ENCODE measurements at places on chromosomes 11 and 22.

GRCh38 chr11:65524741-65525545, at the start of gene SCYL1:
Gene SCYL1, plus strand, starts transcription at chr11:65525083. Its CDS starts 71 bp downstream, at chr11:65525154.
- peak; percentile 79 for DNase-seq

DNA sequence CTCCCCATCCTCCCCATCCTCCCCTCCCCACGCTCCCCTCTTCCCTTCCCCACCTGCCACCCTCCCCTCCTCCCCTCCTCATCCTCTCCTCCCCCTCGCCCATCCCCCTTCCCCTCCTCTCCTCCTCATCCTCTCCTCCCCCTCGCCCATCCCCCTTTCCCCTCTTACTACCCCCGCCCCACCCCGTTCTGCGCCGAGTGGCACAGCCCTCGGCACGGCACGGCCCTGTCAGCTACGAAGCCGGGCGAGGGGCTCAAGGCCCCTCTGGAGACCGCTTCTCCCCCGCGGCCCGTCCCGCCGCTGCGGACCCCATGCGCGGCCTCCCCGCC, 449.9 kb downstream of the OPCML start:
- DNase-seq, result no peak

GRCh38 chr11:122187373-122188165, 71.6 kb upstream of the BLID start:
- no peak for DNase-seq

DNA sequence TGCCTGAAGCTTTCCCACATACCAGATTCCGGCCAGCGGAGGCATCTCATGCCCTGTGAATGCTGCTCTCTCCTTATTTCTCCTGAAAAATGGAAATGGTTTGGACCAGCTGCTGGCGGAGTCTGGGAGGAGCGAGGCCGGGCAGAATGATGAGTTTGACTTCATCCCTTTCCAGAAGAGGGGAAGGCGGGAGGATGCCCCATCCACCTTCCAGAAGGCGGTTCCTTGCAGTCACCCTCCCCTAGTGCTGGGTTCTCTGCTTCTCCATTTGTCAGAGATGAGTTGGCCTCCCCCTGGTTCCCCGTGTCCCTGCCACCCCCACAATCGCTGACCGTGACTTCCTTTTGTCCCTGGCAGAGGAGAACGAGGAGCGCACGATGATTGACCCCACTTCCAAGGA, 75.6 kb downstream of the PARVB start:
- no peak for DNase-seq

- DNase-seq, result peak; percentile 67
These were observed 34.0 kb downstream of the SIK3 start for GRCh38 chr11:117064275-117064674.

DNA sequence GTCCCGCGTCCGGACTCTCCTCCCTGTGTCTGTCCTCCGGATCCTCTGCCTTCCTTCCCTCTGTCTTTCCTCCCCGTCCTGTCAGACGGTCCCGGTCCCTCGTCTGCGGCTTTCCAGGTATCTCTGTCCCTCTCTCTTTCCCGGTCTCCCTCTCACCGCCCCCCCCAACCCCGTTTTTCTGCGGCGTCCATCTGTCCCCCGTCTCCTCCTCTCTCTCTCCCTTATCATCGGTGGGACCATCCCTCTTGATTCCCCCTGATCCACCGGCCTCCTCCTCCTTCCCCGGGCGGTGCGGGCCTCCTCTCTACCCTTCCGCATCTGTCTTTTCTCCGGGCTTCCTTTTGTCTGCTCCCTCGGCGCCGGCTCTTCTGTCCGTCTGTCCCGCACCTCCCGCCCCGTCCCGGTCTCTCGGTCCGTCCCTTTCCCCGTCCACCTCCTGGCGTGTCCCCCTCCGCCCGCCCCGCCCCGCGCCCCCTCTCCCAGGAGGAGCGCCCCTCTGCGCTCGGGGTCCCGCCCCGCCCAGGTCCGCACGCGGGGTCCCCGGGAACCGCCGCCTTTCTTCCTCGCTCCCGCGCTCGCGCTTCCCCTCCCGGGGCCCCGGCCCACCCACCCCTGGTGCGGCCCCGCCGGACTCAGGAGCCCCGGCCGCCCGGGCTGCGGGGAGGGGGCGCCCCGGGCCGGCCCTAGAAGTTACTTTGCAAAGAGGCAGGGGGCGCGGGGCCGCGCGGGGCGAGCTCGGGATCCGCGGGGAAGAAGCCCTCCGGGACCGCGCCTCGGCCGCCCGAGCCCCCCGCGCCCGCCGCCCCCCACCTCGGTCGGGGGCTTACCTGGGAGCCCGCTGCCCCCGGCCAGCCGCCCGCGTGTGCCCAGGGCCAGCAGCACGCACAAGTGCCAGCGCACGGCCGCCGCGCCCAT, 568 bp downstream of the SCUBE1 start:
- DNase-seq, result no peak

DNA sequence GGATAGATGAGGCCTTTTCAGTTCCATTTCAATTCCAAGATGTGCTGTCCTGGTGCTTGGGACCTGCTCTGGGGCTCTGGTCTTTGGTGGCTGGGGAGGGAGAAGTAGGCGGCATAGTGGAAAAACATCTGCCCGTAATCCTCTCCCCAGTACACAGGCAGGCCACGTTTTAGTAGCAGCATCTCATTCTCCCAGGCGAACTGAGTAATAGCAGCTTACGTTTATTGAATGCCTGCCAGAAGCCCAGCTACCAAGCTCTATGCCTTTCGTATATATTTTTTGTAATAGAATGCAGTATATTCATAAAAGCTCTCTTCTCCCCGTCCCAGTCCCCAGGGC, 11.4 kb downstream of the ACO2 start:
- DNase-seq, result no peak

DNA sequence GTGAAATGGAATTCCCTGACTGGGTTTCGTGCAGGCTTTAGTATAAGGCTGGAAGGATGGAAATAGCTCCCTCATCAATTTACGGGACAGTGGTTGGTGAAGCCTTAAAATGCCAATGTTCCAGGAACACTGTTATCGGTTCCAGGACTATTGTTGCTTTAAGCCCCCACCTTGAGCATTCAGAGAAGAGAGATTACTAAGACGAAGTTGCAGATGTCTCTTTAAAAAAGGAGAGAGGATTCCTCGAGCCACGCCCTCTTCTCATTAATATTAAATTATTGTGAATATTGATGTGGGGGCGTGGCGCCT, 195 bp upstream of the CREB3L1 start:
- DNase-seq, result no peak

- no peak for DNase-seq
These were observed 59.7 kb downstream of the LRP5 start for GRCh38 chr11:68372114-68372513.

DNA sequence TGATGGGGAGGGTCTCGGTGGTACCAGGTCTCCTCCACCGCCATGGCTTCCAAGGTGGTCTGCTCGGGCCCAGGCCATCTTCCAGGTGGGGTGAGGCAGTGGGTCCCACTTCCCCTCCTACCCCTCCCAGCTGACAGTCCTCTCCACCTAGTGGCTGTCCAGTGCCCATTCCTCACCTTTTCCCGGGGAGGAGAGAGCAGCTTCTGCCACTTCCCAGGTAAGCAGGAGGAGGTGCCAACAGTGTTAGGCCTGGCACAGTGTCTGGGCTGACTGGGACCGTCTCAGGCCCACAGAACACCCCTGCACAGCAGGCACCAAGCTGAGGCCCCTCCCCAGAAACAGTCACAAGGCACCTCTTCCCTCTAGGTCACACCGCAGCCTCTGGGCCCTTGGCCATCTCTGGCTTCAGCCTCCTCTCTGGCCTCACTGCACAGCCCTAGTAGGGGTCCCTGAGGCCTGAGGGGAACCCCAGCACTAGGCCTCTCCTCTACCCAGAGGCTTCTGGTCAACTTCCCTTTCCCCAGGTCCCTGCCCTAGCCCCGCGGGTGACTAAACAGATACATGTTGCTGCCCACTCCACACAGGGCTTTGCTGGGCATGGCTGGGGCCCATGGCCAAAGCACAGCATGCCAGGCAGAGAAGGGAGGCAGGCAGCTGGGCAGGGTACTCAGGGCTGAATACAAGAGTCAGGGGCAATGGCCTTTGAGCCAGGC, 2.3 kb upstream of the ANKRD13D start:
- DNase-seq, result no peak

- DNase-seq, result peak; percentile 73
These were observed 12.8 kb upstream of the HYLS1 start for GRCh38 chr11:125874556-125875124.

DNA sequence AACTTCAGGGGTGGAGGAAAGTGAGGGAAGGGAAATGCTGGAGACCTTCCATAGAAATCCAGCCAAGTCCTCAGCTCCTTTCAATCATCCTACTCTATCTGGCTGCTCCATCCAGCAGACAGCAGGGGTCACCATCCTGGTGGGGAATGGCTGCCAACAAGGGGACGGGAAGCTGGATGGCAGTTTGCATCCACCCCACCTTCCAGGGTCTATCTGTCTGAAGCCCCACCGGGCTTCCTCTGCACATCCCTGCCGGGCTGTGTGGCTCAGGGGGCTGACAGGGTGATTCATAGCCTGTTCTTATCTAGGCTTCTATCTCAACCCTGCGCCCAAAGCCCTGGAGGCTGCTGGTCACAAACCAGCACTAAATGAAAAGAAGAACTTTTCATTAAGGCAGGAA, 1.1 kb downstream of the SYTL2 start:
- no peak for DNase-seq

DNA sequence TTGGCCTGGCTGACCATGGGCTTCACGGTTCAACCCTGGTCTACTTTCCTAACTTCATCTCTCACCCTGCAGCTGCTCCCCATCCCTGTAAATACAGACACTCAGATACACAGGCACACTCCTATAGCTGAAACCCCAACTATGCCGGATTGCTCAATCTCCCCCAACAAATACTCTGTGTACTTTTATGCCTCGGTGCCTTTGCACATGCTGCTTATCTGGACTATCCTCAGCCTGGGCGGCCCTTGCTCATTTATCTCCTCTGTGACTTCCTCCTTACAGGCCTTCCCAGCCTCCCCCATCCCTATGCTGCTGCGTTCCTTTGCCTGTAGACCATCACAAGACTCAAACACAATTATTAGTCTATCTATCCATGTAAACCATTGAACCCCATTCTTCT, 76.6 kb downstream of the PKNOX2 start:
- no peak for DNase-seq

DNA sequence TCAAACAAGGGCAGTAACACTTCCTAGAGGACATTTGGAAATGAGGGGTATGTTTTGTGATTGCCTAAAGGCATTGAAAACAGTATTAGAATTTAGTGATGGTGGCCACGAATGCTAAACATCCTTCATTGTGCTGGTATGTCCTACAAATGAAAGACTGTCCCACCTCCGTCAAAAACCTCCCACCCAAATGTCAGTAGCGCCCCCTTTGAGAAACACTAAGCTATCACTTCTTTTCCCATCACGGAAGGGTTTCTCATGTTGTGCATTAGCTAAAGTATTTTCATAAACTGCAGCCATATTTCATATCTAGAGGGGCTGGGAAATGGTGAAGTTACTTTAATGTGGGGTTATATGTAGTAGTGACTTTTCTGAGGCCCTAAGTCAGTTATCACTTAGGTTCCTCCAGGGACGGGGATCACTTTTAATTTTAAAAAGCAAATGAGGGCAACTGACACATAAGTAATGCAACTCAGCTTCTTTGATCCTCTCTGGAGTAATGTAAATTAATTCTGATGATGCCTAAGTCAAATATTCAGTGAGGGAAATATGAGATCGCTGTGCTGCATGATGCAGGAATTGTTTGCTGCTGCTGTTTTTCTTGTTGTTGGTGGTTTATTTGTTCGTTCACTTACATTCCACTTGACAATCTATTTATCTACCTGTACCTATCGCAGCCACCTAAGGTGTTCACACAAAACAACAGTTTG, 1403.4 kb upstream of the TENM4 start:
- DNase-seq, result no peak

DNA sequence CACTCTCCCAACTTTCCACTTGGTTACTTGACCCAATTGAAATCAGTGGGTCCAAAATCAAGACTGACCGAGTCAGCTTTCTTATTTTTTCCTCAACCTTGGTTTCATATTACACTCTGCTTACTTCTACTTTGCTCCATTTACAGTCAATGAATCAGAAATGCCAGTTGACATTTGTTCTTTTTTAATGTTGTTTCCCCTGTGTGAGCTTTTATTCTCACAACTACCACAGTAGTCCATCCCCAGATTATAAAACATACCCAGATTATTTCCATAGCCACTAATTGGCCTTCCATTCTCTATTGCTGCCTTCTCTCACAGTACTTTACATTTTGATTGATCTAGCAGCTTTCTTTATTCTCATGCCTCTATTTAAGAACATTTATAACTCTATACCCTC, 50.0 kb downstream of the DNAJC24 start:
- DNase-seq, result no peak

DNA sequence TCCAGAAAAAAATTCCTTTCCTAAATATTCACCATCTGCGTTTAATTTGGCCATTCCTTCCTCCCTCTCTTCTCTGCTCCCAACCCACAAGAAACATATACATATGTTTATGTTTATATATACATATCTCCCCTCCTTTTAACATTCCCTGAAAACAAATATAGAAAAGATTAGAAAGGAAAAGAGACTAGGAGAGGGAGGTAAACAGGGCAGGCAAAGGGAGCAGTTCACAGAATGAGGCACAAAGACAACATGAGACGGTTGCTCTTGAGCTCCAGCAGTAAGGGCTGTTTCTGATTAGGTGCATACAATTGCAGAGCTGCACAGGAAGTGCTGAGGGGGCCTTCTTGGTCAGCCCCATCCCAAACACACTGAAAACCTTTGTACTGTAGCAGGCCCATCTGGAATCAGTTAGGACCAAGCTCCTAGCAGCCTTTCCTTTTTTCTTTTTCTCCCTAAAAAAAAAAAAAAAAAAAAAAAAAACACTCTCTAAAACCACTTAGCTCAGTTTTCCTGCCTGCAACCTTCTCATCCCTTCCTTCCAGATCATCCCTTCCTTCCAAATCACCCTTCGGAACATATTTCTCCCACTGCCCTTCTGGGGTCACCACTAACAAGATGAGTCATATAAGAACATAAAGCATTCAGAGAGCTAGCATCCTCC, 57.0 kb downstream of the RBFOX2 start:
- DNase-seq, result no peak

DNA sequence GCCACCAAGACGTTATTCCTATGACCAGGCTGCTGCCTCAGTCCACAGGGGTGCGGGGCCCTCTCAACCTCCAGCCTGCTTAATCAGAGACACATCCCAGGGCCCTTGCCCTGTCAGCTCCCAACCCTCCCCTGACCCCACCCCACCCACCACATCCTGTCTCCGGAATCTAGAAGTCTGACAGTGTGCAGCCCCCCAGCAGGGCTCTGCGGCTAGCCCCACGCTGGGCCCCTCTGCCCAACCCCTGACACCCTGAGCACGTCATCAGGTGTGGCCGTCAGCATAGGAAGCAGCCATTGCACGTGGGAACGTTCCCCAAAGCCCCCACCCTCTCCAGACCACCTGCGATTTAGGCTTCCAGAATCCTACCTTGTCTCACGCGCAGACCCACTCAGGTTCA, 34.3 kb upstream of the IGSF9B start:
- no peak for DNase-seq
